NCI-H187 treated with DMSO at 0.1 percent for 48 hours (cell line): ENCODE measurements at places on chromosomes 1 and 21.

DNA sequence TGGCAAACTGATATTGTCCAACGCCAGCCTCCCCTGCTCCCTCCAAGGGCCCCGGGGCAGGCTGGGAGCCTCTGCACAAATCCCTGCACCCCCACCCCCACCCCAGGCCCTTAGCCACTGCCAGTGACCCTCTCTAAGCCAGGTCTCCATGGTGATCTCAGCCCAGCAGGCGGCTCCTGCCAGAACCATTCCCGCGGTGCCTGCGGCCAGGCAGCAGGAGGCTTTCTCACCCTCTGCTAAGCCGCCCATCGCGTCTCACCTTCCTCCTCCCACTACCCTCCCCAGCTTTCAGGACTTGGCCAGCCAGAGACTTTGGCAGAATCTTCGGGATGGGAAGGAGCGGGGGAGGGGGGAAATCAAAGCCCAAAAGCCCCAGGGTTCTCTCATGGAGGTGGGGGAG, 46.8 kb upstream of the WASF2 start:
- no peak for DNase-seq

DNA sequence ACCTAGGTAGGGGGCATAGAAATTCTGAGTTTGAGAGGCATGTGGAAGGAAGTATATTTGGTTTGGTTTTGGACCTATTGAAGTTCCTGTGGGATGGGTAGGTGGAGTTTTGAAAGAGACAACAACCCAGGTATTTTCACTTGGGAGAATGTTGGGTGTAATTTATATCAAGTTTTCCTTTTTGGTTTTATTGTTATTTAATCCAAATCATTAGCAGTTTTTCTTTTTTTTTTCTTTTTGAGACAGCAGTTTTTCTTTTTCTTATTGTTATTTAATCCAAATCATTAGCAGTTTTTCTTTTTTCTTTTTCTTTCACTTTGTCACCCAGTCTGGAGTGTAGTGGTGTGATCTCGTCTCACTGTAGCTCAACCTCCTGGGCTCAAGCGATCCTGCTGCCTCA, 30.1 kb downstream of the RNF11 start:
- DNase-seq: no peak

DNA sequence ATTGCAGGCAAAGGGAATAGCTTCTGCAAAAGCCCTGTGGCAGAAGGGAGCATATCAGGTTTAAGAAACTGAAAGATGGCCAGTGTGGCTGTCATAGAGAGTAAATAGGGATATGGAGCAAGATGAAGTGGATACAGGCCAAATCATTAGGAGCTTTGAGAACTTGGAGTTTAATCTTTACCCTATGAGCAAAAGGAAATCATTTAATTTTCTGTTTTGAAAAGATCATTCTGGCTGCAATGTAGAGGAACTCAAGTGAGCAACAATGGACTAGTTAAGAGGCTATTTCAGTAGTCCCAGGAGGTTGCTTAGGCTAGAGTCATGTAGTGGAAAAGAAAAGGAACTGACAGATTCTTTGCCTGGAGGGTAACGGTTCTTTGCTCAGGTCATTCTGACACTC, 47.2 kb downstream of the RAP1A start:
- DNase-seq: no peak

DNA sequence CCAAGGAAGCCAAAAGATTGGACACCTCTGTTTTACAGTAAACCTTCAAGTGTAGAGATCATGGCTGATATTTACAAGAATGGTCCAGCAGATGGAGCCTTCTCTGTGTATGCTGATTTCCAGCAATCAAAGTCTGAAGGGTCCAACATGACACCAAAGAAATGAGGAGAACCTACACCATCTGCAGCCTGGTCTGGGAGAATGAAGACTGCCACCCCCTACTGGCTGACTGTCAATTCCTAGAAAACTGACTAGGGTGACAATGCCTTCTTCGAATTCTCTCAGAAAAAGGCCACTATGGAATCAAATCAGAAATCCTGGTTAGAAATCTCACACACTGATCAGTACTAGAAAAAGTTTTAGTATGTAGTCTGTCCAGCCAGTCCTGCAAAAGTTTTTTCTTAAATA, 83.3 kb downstream of the CDC42BPA start:
- DNase-seq: no peak

DNA sequence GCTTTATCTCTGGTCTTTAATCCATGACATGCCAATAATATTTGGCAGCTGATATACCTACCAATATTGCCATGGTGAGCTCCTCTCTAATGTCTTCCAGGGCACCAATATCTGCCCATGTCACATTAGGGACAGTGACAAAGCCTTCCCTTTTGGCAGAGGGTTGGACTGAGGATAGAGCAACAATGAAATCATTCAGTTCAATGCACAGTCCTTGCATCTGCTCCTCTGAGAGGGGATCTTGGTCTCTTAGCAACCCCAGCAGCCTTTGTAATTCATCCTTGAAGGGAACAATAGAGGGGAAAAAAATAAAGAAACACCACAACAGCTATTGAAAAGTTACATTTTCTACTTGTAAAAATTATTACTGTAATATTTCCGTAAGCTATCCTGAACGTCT, 42.3 kb downstream of the NVL start:
- no peak for DNase-seq

- DNase-seq: no peak
Measured at GRCh38 chr1:181392133-181392532, 91.2 kb upstream of the CACNA1E start.

GRCh38 chr21:23955135-23955843, 1652.0 kb downstream of the MRPL39 start:
- no peak for DNase-seq

DNA sequence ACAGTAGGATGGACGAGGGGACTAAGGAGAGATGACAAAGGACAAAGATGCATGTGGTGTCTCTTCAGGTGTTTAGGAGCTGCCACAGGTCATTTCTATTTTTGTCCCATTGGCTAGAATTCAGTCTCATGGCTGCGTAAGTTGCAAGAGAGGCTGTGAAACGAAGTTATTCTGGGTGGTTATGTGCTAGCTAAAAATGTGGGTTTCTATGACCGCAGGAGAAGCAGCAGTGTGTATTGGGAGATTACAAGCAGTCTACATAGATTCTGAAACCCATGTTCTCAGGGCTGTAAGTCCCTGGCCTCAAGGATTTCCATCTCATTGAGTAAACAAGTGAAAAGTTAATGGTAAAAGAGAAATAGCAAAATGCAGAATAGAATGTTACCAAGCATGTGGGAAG, 110.7 kb downstream of the SPATA46 start:
- DNase-seq: no peak

DNA sequence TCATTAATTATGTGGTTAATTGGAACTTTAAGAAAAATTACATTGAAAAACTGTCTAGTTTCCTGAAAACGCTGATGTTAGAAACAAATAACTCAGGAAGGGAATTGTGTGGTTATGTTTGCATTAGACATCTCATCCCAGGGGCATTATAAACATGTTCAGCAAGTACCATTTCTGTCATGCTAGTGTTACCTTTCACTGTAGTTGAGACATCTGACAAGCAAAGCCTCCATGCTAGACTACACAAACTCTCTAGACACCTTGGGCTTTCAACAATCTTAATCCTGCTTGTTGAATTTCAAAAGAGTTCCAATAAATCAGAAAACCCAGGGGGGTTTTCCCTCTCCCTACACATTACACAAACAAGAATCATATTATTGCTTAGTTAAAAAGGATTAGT, 536.8 kb downstream of the KCNT2 start:
- DNase-seq: no peak

- DNase-seq: no peak
Measured at GRCh38 chr1:184385865-184386311, 941 bp upstream of the C1orf21 start.

DNA sequence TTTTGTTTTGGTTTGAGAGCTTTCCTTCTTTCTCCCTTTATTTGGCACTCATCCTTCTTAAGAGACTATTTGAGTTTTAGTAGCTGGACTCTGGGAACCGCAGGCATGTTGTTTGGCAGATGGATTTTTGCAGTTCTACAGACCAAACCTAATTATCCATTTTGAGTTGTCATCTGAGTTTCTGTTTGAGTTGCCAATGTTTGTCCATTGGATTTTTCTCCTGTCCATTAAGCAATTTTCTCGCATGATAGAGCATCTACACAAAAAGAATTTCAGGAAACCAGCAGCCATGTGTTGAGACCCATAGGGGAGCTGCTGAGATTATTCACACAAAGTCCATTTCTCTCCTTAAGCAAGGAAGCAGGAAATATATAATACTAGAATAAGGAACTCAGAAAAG, 17.2 kb upstream of the CXADR start:
- no peak for DNase-seq

GRCh38 chr1:235763962-235764361, 102.7 kb downstream of the LYST start:
- no peak for DNase-seq

DNA sequence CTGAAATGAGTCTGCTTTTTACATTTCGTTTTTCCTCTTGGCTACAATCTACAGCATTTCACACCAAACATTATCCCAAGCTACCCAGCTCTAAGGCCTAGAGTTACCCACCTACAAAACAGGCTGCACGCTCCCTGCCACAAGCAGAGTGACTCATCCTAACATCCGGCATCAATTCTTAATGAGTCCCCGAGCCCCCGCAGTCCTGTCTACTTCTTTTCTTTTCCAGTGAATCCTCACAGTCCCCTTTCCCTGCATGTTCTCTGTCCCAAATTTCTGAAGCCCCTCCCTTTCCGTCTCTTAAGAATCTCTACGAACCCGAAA, 650 bp downstream of the PCNX2 start:
- DNase-seq: no peak

DNA sequence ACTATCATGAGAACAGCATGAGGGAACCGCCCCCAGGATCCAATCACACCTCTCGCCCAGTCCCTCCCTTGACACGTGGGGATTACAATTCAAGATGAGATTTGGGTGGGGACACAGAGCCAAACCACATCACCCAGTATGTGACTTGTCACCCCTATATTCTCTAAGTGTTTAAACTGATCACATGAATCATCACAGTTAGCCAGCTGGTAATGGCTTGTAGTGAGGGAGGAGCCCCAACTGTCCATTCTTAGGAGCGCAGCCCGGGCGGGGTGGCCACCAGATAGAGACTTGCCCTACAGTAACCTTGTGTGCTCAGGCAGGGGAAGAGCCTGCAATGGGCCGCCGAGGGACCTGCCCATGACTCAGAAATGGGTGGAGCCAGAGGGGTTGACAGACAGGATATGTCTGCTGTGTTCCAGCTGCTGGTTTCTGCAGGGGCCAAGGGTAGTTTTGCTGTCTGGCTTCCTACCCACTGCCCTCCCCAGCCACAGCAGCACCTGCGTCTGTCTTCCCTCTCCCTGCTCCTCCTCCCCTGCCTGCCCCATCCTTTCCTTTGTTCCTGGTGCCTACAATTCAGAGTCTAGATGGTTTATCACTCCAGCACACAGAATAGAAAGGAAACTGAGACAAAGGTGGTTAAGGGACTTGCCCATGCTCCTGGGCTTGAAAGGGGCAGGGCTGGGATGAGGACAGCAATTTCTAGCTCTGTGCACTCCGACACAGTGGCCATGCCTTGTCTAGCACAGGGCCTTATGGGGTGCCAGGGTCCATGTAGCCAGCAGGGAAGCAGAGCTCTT, 9.2 kb downstream of the ABCG1 start:
- no peak for DNase-seq

- DNase-seq: no peak
Measured at GRCh38 chr1:30371179-30371788, 352.1 kb downstream of the MATN1 start.

- DNase-seq: no peak
Measured at GRCh38 chr1:88701275-88701674, 17.2 kb downstream of the PKN2 start.

DNA sequence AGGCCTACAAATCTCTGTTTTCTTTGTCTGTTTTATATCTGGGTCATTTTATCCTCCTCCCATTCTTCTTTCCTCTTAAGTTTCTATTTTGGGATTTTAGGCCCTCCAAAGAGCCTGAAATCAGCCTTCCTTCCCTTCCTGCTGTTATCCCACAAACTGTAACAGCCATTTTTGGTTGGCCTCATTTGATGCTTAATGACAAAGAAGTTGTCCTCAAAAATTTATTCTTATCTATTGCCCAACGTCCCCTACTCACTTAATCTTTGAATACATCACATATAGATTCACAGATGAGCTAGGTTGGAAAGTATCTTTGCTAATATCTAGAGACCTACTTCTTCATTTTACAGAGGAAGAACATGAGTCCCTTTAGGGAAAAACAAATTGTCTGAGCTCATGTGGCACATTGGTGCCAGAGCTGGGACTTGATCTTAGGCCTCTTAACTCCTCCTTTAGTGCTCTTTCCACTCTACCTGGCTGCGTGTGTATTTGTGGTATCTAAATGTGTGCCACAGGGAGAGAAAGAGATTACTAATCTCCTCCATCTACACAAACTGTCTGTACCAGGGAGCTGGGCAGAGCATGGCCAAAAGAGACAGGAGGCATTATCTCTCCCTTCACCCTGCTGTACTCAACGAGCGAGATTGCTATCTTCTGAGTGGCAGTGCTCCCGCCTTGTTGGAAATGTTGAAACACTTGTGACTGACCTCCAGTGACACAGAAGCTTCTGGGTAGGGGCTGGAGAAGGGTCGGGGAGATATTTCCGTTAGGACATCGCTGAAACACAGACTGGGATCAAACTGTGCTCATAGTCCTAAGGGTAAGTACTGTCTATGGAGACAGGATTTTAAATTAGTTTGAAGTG, 30.1 kb downstream of the RHEX start:
- no peak for DNase-seq

DNA sequence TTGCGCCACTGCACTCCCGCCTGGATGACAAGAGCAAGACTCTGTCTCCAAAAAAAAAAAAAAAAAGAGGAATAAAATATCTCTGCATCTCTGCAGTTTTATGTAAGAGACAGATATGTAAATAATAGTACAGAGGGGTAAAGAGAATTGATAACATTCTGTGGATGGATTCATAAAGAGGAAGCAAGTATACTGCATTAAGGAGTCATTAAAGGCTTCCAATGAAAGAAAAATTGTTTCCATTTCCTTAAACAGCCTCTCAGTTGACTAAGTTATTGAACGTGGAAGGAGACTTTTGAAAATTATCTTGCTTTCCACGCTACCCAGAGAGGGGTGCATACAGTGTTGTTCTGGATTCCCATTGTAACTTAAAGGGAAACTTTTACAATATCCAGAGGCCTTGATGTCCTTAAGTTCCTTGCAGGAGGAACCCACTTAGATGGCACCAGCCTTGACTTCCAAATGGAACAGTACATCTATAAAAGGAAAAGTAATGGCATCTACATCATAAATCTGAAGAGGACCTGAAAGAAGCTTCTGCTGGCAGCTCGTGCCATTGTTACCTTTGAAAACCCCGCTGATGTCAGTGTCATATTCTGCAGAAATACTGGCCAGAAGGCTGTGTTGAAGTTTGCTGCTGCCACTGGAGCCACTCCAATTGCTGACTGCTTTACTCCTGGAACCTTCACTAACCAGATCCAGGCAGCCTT, 13.8 kb downstream of the CEP350 start:
- no peak for DNase-seq

GRCh38 chr1:29488794-29489311, 252.5 kb downstream of the PTPRU start:
- no peak for DNase-seq

- DNase-seq: peak; percentile 2
Measured at GRCh38 chr1:96510911-96511310, 210.7 kb upstream of the PTBP2 start.

DNA sequence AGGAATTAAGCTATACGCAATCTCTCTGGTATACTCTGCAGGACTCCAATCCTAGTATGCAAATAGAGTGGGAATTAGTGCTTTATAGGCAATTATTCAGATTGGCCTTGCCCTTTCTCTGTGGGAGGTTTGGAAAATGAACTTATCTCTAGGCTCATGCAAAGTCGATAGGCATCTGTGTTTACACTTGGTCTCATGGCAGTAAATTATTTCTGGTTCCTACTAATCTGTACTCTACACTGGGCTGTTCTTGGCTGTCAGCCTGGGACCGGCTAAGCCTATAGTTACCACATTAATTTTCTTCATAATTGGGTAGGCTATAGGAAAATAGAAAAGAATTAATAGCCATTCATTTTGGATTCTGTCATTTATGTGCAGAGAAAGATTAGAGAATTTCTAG, 544.6 kb downstream of the AMY1C start:
- DNase-seq: no peak
